ENCODE measurements at places on chromosomes 2 and 18.

- no peak for DNase-seq
Observed at GRCh38 chr2:196985511-196986183, 59.1 kb upstream of the PGAP1 start.

- DNase-seq = no peak
Observed at GRCh38 chr2:129689653-129690448, 289.6 kb upstream of the RAB6C start.

DNA sequence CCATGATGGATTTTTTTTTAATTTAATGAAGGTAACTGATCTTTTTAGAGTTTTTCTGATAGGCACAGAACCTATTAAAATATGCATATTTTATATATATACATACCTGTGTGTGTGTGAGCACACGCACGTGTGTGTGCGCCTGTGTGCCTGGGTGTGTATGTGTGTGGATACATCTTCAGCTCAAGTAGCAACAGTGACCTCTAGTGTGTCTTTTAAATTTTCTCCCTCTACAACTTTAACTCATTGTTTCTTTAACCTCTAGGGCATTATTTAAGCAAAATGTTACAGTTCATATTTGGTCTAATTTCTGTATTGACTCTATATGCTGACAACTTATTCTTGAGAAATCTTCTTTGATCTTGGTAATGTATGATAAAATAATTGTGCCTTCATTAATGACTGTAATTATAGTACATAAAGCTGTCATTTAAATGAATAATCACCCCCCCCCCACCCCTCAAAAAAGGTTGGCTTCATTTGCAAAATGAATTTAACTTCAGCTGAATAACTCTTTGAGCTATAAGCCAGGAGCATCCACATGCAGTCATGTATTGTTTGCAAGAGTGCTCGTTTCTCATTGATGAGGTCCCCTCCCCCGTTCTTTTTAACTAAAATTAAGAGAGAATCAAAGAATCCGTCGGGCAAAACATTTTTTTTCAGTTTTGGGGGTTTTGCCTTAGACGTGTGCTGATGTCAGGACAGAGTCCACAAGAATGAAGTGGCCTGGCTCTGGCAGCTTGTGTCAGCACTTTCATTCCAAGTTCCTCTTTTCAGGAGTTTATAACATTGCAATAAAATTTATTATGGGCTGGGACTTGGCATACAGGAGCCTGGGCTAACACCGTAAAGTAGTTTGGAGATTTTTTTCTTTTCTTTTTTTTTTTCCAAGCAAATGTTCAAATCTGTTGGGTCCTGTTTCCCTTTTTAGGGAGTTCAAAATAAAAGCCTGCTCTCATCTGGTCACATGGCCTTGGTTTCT lies 80.0 kb downstream of the ETAA1 start:
- DNase-seq = peak; percentile 60

DNA sequence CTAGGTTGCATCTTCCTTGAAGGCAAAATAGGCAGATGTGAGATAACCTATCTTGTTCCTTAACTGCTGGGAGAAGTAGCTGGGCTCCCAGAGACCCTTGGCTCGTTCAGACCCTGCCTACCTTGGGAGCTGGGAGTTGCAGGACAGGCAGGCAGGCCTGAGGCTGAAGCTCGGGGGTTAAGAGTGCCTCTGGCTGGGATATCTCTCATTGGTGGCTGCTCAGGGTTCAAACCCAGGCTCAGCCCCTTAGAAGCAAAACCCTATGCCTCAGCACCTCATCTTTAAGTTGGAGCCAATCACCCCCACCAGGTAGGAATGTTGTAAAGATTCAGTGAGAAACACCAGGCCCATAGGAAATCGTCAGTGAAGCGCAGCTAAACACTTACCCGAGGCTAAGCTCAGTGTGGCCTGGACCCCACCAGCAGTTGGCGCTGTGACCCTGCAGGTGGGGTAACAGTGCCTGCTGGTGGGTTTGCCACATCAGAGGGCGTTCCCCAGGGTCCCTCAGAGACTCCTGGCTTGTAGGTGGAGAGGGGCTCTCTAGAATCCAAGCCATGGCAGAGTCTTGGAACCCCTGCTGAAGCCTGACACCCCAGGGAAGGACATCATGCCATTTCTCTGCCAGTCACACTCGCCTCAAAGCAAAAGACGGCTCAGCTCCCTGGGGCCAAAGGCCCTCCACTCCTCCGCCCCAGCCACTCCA lies 54.6 kb upstream of the GPR17 start:
- DNase-seq = peak; percentile 38

- DNase-seq = no peak
Observed at GRCh38 chr18:75324686-75325257, 102.7 kb downstream of the SMIM21 start.

- peak; percentile 28 for DNase-seq
Observed at GRCh38 chr2:11582862-11583752, 49.3 kb downstream of the GREB1 start.

DNA sequence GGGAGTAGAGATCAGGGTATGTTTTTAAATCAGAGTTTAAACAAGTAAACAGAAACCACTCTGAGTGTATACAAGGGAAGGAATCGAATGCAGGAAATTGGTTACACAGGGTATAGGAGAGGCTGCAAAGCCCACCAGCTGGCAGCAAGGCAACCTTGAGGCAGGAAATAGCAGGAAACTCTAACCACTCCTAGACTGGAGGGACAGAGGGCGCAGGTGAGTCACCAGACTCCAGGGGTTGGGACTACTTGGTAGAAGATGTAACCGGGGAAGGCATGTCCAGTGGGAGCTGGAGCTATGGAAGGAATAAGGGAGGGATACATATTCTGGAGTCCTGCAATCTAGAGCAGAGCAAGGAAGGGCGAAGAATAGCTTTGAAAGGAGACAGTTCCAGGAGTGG lies 152.3 kb downstream of the MEIS1 start:
- no peak for DNase-seq

DNA sequence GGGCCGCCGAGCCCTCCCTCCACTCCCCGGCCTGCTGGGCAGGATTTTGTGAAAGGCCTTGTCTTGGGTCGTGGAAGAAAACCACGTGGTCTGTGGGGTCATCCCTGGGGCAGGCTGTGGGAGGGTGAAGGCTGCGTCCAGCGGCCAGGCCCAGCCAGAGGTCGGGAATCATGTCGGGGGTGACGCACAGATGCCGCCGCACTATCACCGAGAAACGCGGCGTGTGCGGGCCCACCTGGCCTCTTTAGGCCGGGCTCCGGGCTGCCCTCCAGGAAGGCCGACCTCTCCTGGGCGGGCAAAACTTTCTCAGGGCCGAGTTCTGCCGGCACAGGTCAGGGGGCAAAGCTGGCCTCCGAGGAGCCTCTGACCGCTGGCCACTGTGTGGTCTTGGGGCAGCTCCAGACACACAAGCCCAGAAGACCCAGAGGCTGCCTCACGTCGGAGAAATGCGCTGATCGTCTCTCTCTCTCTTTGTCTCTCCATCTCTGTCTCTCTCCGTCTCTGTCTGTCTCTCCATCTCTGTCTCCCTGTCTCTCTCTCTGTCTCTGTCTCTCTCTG lies 28.4 kb downstream of the NFATC1 start:
- DNase-seq = no peak

DNA sequence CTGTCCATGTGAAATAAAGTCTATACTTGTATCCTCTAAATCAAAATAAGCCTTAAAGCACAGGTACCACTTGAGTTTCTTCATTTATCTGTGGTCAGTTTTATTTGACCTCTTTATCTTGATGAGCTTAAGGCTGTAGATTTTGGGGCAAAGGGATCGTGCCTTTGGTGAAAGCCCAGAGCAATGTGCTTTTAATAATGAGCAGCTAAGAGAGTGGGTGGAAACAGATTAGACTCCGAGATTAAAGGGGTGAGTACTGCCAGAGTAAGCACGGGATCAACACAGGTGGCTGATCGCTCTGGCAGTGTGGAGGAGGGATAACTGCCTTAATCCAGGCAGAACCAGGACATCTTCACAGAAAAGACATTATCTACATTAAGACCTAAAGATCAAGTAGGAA lies 280.4 kb downstream of the TDRD15 start:
- DNase-seq = no peak

DNA sequence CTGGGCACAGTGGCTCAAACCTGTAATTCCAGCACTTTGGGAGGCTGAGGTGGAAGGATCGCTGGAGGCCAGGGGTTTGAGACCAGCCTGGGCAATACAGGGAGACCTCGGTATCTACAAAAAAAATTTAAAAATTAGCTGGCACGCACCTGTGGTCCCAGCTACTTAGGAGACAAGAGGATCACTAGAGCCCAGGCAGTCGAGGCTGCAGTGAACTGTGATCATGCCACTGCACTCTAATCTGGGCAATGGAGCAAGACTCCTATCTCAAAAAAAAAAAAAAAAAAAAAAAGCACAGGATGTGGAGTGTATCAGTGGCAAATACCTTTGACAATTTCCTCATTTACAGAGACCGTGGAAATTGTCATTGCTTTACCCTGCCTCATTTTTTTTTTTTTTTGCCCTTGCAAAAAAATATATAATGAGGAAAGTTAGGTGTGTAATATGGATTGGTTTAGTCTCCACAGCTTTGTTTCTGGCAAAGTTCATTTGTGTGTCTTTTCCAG lies 20.9 kb upstream of the PPP1CB start:
- no peak for DNase-seq

- no peak for DNase-seq
Observed at GRCh38 chr2:98377544-98377943, 31.3 kb downstream of the CNGA3 start.

DNA sequence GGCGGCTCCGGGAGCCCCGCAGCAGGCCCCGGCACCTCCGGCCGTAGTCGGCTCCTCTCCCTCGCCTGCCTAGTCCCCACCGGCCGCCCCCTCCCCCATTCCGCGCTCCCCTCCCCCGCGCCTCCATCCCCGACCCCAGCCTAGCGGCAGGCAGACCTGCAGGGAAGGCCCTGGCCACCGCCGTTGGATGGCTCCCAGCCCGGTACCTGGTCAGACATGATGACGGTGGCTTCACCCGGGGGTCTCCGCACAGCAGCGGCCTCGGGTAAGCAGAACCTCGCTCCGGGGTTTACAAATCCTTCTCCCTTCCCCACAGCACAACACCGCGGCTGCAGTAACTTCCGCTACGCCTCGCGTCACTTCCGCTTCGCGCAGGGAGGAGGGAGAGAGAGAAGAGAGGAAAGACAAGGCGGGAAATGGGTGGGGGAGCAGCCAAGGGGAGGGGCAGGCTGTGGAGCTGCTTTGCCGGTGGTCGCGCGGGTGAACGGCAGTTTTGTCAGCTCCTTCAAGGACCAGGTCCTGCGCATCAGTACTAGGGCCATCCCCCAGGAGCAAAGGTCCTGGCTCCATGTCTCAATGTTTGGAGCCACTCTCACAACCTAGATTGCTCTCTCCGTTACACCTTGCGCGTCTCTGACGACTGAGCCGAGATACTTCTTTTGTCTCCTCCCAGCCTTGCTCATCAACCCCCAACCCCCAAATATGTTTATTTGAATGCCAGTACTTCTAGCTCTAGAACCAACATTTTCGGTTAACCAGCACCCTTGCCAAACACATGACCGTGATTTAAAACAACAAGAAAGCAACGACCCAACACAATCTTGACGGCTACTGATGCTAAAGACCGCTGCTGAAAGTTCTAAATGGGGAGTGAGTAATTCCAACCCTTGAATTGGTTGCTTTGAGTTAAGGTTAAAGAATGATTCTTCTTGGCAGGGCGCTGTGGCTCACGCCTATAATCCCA lies at the start of gene SUMO1:
SUMO1 (minus strand) TSS at position 364 of the 964 bp plus-strand sequence; CDS start at position 218, 146 bp downstream.
- DNase-seq = peak; percentile 95

DNA sequence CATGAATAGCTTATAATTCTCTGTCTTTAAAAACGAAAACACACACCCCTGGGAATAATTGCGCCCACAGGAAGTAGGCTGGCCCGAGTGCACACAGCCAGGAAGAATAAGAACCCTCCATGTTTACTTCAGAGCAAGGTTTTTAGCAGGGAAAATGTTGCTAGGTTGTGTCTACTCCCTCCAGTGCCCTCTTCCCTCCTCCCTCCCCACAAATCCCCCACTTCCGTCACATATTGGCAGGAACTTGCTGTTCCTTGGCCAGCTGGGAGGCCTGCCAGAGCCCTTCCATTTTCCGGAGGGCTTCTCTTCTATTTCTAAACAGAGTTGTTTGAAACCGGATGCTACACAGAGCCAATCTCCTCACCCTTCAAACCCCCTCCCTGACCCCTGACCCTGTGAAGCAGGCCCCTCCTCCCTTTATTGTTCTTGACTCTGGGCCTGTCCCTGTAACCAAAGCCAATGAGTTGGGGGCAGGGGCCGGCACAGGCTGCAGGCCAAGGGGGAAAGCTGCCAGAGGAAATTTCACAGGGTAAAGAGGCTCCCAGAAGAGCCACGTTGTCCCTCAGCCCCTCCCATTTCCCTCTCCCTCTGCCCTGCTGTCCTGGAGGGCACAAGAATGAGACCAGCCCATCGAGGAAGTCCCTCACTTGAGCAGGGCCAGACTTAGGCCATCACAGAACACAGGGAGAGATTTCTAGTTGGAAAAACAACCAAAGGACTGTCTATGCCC lies 49.8 kb upstream of the LGALSL start:
- peak; percentile 74 for DNase-seq

DNA sequence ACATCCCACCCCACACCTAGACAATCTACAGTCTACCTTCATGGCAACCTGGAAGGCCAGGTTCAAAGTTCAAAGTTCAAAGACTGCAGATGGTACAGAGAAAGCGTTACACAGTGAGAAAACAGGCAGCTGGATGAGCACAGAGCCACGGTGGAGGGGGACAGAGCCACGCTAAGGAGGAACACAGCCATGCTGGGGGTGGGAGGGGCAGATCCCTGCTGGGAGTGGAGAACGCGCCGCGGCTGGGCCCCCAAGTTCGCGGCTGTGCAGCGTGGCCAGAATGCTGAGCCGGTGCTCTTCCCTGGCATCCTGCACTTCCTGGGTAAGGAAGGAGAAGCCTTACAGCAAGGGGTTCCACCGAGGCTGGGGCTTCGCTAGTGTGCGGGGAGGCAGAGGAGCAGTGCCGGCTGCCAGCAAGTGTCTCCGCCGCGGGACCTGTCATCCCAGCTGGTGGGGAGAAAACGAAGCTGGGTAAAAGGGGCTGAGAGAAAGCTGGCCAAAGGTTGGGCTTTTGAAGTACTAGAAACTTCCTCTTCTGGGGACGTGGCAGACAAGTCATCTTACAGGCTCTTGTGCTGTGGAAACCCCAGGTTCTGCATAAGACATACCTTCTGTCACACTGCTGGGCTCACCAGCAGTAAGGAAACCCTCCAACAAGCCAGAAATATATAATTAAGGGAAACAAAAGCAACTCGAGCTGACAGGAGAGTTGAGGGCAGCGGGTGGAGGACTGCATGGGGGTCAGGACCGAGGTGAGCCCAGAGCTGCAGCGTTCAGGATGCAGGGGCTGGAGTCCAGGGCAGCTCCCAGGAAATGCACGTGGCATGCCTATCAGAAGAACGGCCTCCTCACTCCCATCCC lies 115.5 kb downstream of the HDAC4 start:
- DNase-seq = no peak

GRCh38 chr2:27428978-27429541 lies 629 bp downstream of the NRBP1 start:
- DNase-seq = peak; percentile 63

GRCh38 chr2:156456616-156457015 lies 20.4 kb downstream of the GPD2 start:
- no peak for DNase-seq

GRCh38 chr2:50546790-50547189 lies 485.1 kb downstream of the NRXN1 start:
- DNase-seq = no peak

- no peak for DNase-seq
Observed at GRCh38 chr2:68727683-68728375, 6.8 kb upstream of the ARHGAP25 start.
